ENCODE measurements at places on chromosomes 3 and 15. TPM values are rescaled to one million over a fixed set of nuclear protein-coding genes. Genes with fewer than 3 reads are reported as not detected.

- no peak for DNase-seq
Observed at GRCh38 chr15:62057341-62057980, 2.8 kb downstream of the VPS13C start.

DNA sequence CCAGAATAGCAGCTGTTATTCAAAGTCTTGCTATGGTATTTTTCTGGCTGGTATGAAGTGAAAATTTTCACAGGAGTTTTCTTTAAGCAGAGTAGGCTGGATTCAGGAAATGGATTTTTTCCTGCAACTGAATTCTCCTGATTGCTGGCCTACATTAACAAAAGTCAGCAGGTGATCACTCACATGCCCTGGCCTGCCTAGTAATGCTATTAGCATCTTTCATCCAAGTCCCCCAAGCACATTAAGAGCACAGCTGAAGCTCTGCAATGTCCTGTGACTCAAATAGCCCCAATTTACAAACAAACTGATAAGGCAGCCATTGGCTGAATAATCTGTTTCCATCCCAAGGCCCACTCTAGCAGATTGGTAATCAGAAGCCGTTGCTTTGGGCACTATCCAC is 688.3 kb upstream of the LMCD1 start:
- DNase-seq: no peak

The C2CD4A gene
- not detected for total RNA-seq

GRCh38 chr15:82566690-82567089 is 26.4 kb upstream of the RPS17 start:
- no peak for DNase-seq

The EIF4E3 gene
- 40.0 TPM for total RNA-seq

- DNase-seq: no peak
Observed at GRCh38 chr3:59406943-59407342, 357.1 kb upstream of the CFAP20DC start.

- no peak for DNase-seq
Observed at GRCh38 chr3:90132197-90132596, 1024.8 kb downstream of the EPHA3 start.

GRCh38 chr3:72529081-72529480 is 319.2 kb downstream of the SHQ1 start:
- no peak for DNase-seq

The SH3BP5 gene
- 24.8 TPM for total RNA-seq

The NAALADL2 gene
- 7.4 TPM for total RNA-seq

The SNTN gene
- total RNA-seq: not detected

DNA sequence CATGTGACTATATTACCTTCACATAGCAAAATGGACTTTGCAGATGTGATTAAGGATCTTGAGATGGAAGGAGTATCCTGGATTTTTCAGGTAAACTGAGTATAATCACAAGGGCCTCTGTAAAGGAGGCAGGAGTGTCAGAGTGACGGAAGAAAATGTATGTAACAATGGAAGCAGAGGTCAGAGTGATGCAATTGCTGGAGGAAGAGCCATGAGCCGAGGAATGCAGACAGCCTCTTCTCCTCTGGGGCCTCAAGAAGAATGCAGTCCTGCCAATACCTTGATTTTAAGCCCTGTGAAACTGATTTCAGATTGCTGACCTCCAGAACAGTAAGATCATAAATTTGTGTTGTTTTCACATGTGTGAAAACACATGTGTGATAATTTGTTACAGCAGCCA is 15.1 kb downstream of the HEMK1 start:
- DNase-seq: no peak

The TEX9 gene
- total RNA-seq: 1.1 TPM

GRCh38 chr3:164897342-164897741 is 181.0 kb downstream of the SI start:
- no peak for DNase-seq

- no peak for DNase-seq
Observed at GRCh38 chr3:17505856-17506255, 236.6 kb downstream of the TBC1D5 start.

The REC114 gene
- total RNA-seq: not detected

- DNase-seq: peak; percentile 54
Observed at GRCh38 chr3:65548848-65549625, 489.7 kb downstream of the MAGI1 start.

DNA sequence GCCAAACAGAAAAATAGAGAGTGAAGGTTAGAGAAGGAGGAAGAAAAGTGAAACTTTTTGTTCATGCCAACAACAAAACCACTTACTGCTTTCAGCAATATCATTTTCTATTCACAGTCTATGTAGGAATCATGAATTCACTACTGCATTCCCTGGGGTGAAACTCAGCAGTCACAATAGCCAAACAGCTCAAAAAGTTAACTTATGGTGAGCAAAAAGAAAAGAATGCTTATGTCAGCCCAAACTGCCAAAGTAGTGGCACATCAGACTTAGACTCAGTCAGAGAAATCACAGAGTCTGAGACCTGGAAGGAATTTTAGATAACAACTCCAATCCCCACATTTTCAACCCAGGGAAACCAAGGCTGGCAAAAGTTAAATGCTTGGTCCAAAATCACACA is 238.7 kb upstream of the TMCO5A start:
- DNase-seq: no peak

- DNase-seq: no peak
Observed at GRCh38 chr3:163722405-163722804, 1355.9 kb downstream of the SI start.

DNA sequence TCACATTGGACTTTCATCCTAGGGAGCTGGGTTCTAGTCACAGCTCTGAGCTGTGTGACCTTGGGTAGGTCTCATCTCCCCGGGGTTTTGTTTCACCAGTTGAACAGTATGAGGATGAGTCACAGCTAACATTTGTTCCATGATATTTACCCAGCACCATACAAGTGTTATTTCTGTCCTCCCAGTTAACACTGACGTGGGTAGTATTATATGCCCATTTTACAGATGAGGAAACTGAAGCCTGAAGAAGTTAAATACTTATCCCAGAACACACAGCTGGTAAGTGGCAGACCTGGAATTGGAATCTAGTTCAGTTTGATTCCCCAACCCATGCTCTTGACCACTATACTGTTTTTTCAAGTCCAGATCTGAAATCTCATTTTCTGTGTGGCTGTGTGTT is 908 bp upstream of the RARB start:
- no peak for DNase-seq

The GMNC gene
- 0.32 TPM for total RNA-seq

DNA sequence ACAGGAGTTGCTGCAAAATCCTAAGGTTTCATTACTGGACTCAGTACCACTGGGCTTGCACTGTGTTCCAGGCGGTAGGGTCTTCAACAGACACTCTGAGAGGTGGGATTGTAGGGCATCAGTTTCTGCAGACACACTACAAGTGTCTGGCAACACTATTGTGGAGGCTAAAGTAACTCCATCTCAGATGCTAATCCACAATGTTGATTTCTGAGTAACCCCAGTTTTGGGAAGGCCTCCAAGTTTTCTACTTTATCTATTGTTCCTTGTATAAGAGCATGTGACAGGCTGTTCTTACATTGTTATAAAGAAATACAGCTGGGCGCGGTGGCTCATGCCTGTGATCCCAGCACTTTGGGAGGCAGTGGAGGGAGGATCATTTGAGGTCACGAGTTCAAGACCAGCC is 2.5 kb upstream of the ABHD5 start:
- DNase-seq: no peak

DNA sequence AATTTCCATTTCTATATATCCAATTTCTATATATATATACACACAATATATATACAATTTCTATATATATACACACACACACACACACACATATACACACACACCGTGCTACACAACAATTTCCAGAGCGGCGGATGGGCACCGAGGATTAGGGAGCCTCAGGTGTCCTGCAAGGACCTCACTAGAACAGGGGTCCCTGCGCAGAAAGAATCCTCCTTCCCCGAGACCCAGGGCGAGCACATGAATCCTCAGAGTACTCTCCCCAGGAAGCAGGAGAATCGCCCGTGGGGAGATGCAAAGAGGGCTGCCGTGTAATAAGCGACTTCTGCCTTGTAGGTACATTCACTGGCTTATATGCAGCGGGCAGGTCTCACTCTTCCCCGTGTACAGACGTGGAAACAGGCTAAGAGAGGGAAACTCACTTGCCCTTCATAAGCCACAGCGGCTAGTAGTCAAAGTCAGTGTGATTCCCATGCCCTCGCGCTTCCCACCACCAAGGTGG is 467 bp downstream of the PIF1 start:
- DNase-seq: no peak

GRCh38 chr3:134039161-134039862 is 9.6 kb upstream of the SLCO2A1 start:
- no peak for DNase-seq

DNA sequence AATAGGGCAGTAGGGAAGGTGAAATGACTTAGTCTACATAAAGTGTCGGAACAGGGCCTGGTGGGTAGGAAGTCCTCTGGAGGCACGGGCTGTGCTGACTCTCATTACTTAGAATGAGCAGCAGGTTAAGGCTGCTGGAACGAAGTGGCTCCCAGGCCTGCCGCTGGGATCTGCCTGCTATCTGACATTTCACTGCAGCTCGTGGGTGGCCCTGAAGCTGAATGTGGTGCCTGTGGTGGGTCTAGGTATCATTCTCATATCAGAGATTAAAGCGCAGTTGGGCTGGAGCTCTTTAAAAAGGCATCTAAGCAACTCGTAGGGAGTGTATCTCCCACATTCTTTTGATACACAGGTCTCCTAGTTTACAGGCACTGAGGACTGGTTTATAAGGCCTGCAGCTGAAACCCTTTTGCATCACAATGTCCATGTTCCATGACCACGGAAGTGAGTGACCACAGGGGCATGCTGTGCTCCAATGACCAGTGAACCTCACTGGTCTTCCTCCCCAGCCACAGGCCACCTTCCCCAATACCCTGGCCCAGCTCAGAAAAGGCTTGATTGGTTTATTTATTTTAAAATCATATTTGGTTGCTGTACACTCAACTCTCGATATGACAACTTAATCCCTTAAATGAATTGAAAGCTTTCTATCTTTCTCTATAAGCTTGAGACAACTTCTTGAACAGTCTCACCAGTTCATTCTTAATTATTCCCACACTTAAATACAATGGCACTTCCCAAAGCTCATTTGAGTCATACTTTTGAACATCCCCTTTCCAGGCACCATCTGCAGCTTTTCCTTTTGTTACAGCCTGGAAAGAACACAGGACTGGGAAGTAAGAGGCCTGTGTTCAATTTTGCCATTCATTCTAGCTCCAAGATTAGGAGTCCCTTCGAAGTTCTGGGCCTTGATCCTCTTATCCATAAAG is 19.0 kb downstream of the ADAMTS9 start:
- no peak for DNase-seq

GRCh38 chr3:38565339-38566214 is 69.4 kb downstream of the EXOG start:
- DNase-seq: no peak

GRCh38 chr3:151878465-151878864 is 5.0 kb downstream of the SUCNR1 start:
- no peak for DNase-seq

DNA sequence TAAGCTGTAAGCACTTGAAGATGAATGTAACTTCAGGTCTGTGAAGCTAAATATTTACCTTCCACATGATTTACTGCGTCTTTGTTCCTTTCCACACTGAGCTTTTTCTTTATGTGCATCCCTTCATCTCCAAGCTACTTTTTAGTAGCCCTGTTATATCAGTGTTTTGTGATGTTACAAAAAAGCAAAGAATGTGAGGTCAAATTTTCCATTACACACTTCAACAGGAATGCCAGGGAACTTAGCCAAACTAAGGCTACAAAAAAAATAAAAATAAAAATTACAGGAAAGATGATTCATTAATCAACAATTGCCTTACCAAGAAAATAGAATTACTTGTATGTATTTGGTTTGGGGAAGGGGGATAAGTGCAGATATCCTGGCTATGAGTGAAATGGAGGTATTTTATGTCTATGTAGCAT is 73.0 kb downstream of the FILIP1L start:
- no peak for DNase-seq

DNA sequence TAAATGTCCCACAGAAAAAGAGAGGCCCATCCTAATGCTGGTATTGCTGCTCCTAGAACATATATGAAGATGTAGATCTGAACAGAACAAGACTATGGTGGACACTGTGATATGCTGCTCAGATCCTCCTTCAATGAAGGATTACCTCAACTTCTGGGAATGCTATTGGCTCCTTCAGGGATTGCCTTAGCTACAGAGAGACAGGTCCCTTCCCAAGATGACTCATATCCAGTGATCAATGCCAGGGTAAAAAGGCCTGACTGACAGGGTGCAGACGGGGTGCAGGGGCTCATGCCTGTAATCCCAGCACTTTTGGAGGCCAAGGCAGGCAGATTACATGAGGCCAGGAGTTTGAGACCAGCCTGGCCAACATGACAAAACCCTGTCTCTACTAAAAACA is 20.5 kb upstream of the STAG1 start:
- no peak for DNase-seq

The RAD51 gene
- 0.97 TPM for total RNA-seq
